NCI-H1436 (cell line): ENCODE measurements at places on chromosomes 3 and 15.

GRCh38 chr3:10937141-10937825 is 55.3 kb upstream of the SLC6A1 start:
- no peak for DNase-seq

DNA sequence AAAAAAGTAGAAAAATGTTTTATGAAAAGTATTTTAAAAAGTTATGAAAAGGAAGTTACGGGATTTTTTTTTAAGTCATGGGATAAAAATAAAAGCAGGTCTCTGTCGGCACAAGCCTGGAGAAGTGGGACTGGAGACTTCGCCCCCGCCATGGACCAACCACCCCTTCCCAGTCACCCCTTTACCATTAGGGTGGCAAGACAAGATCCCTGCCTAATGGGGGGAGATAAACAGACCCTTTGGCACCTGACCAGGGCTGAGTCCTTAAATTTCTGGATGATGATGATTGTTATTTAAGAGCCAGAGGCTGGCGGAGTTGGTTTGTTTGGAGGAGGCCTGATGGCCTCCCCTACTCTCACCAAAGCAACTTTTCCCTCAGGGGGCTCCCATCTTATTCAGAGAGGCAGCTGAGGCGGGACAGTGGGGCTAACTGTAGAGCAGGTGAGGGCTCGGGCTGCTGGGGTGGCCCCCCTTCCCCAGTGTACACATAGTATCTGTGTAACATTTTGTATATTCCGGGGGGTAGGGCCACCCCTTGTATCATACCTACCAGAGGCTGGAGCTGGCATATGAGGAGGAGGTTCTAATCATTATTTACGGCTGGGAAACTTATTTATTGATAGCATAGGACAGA is 74.0 kb downstream of the ADAMTS7 start:
- DNase-seq: no peak

DNA sequence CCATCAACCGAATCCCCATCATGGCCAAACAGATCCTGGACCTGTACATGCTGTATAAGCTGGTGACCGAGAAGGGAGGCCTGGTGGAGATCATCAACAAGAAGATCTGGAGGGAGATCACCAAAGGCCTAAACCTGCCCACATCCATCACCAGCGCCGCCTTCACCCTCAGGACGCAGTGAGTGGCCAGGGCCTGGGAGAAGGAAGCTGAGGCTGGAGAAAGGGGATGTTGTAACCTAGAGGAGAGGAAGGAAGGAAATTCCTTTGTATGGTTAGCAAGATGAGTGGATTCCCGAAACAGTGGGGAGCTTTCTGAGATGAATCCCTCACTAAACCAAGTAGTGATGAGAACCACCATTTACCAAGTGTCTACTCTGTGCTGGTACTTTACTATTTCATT is 25.8 kb upstream of the CLK3 start:
- DNase-seq: no peak

DNA sequence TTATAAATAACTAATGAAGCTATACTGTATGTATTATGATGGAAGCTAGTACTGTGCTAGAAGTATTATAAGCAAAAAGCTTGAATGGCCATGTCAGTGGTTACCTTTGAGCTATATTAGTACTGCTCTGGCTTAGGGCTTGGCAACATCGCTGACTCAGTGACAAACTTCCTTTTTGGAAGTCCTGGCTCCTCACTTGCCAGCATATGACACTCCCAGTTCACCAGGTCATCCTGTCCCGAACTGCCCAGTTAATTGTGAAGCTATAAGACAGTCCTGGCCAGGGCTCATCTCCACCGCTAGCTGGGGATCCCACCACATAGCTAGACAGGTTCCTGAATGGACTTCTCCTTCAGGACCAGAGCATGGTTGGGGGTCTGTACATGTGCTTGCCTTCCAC is 31.9 kb downstream of the RAB8B start:
- DNase-seq: no peak

- no peak for DNase-seq
These were observed 30.0 kb downstream of the MASP1 start for GRCh38 chr3:187261541-187261969.

DNA sequence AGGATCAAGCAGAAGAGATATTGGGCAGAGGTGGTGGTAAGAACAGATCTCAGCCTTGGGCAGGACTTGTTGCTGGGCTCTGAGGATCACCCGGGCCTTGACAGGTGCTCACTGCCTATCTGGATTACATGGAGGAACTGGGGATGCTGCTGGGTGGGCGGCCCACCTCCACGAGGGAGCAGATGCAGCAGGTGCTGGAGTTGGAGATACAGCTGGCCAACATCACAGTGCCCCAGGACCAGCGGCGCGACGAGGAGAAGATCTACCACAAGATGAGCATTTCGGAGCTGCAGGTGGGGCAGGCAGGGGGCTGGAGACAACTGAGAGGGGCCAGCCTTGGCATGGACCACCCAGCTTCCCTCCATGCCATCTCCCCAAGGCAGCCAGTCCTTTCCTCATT is 7.9 kb downstream of the ECE2 start:
- DNase-seq: no peak

GRCh38 chr3:170256597-170256996 is 34.4 kb downstream of the PRKCI start:
- no peak for DNase-seq

GRCh38 chr3:138051947-138052802 is 42.2 kb downstream of the CLDN18 start:
- DNase-seq: no peak

GRCh38 chr15:49650676-49651075 is 29.8 kb downstream of the DTWD1 start:
- DNase-seq: no peak

GRCh38 chr3:101381809-101382208 is 61.4 kb upstream of the IMPG2 start:
- peak; percentile 49 for DNase-seq

- no peak for DNase-seq
These were observed 114.8 kb upstream of the ATP2B2 start for GRCh38 chr3:10619989-10620832.
